ENCODE measurements at places on chromosomes 6 and 20. TPM values are rescaled to one million over a fixed set of nuclear protein-coding genes. Genes with fewer than 3 reads are reported as not detected.

- DNase-seq, result peak; percentile 6
These were observed 542.0 kb upstream of the RNF217 start for GRCh38 chr6:124420116-124420840.

DNA sequence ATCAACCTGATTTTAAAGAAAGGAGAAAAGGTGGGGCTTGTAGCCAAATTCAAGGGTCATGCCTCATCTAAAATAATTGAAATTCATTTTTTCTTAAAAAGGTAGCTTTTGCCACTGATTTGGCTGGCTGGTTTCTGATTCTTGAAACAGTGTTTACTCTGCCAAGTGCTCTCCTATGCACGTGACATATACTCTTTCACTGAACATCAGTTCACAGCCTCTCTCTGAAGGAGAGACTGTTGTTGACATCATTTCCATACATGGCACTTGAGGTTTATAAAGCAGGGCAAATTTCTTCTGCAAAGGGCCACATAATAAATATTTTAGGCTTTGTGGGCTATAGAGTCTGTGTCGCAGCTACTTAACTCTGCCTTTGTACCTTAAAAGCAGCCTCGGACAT is 40.4 kb upstream of the DOK5 start:
- no peak for DNase-seq

GRCh38 chr6:722077-722524 is 29.2 kb upstream of the EXOC2 start:
- peak; percentile 92 for DNase-seq

The SYCP2L gene
- total RNA-seq, result 1.5 TPM

The GRIK2 gene
- total RNA-seq, result 3.1 TPM

The KAT14 gene
- total RNA-seq, result 19.1 TPM

The ARMC2 gene
- 2.8 TPM for total RNA-seq

- DNase-seq, result no peak
These were observed 32.3 kb upstream of the PLCB4 start for GRCh38 chr20:9036593-9036992.

DNA sequence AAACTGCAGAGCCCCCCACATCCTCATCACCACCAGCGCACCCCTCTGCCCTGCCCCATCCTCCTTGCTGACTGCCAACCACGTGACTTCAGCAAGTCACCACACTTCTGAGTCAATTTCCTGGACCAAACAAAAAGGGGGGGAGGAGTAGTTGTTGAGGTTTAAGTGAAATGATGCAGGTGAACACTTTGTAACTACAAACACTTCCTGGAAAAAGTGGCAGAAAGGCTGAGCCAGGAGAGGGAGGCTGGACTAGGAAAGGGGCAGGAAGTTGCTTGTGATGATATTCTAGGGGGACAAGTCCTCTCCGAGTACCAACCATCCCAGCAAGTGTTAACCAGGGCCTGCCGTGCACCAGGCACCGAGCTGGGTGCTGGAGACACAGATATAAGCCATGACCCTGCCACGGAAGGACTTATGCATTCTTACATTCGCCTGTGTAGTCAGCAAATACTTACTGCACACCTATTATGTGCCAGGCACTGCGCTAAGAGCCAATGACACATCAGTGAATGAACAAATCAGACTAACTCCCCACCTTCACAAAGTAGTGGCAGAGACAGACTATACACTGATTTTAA is 67.3 kb downstream of the PREX1 start:
- DNase-seq, result no peak

GRCh38 chr20:46558511-46558959 is 8.1 kb upstream of the OCSTAMP start:
- peak; percentile 48 for DNase-seq

DNA sequence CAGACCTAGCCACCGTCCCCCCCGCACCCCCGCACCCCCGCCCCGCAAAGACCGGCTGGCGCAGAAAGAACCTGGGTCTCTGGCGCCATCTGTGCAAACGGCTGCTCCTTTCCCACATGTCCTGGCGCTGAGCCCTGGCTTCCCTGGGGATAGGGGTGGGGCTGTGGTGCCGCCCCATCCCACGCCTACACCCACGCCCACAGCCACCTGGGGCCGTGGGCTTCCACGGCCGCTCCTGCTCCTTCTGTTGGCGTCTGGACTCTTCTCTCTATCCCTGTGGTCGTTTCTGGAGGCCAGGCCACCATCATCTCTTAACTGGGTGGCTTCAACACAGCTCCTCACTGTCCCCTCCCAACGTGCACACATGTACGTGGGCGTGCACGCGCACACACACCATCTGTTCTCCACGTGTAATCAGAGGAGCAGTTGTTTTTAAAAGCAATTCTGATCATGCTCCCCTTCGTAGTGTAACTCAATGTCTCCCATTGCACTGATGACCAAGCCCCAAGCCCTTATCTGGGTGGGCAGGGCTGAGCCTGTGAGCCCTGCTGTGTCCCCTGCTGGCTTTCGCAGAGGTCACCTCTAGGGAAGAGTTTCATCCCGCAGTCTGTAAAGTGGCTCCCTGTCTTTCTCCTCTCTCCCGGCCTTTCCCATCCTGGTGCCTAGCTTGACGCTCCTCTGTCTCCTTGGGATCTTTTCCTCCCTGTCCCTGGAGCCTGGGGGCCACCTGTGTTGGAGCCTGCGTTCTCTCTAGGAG is 31.9 kb upstream of the FAM83D start:
- DNase-seq, result peak; percentile 43

Data from tongue (tissue), 3 donors.